ENCODE measurements at places on chromosomes 1 and 21. TPM values are rescaled to one million over a fixed set of nuclear protein-coding genes. Genes with fewer than 3 reads are reported as not detected.

DNA sequence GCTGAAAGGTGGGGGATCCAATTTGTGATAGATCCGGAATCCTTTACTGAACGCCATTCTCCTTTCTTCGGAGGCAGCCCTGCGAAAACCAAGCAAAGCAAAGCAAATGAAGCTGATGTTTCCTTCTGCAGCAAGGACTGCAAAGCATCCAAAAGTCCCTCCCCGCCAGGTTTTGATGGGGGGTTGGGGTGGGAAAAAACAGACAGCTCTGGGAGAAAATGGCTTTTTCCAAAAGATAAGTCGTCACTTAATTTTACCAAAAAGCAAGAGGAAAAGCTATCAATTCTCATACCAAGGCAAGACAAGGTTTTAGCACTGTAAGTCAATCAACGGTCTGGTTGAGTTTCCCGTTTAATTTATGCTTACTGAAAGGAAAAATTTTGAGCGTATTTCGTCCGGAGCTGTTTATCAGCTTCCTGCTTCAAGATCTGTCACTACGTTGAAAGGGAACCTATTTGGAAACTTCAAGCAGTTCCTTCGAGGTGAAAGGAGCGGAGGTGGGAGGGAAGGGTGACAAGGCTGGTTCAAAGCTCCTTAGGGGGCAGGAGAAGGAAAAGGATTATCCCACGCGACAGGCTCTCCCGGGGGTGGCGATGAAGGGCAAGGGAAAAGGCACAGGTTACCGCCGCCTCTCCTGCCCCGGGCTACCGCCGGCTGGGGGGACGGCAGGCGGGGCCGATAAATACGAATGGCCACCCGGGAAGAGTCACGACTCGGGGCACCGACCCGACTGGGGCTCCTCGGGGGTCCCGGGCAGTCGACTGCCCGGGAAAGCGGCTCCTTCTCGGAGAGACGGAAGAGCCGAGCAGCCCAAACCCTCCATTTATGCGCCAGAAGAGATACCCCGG lies 750 bp downstream of the SYNJ1 start:
- H3K27ac ChIP-seq, result peak overlapping the region; percentile 87
- DNase-seq, result peak; percentile 20
- no peaks in the 10 kb centered on the region for H3K27me3 ChIP-seq
- no peaks in the 10 kb centered on the region for H3K36me3 ChIP-seq
- peak overlapping the region; percentile 98 for H3K4me3 ChIP-seq

- no peaks in the 10 kb centered on the region for H3K4me1 ChIP-seq
- H3K27ac ChIP-seq, result no peak overlapping the region
- no peaks in the 10 kb centered on the region for H3K36me3 ChIP-seq
- DNase-seq, result no peak
- H3K4me3 ChIP-seq, result no peak overlapping the region
- no peaks in the 10 kb centered on the region for H3K27me3 ChIP-seq
Measured at GRCh38 chr1:149877211-149877946, 22.0 kb upstream of the BOLA1 start.

DNA sequence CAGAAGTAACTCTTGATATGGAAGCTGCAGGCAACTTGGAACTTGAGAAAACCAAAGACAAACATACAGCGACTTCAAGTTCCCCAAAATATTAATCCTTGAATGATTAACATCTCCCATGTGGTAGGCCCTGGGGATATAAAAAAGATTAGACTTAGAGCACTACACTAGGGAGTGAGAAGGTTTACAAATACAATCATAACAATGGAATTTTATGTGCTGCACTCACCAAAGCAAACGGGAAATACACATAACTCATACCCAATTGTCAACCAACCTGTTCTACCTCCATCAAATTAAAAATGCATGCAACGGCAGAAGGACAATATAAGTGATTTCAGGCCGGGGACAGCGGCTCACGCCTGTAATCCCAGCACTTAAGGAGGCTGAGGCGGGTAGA lies 3.7 kb downstream of the SMYD3 start:
- H3K4me3 ChIP-seq, result no peak overlapping the region
- no peak for DNase-seq
- H3K27ac ChIP-seq, result no peak overlapping the region
- no peaks in the 10 kb centered on the region for H3K27me3 ChIP-seq

DNA sequence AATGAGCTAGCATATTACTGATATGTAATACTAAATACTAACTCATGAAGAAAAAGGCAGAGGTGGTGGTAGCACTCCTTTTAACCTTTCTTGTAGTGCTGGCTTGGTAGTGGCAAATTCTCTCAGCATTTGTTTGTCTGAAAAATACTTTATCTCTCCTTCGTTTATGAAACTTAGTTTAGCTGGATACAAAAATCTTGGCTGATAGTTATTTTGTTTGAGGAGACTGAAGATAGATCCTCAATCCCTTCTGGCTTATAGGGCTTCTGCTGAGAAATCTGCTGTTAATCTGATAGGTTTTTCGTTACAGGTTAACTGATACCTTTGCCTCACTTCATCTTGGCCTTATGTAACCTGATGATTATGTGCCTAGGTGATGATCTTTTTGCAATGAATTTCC lies 87.8 kb downstream of the LYPLAL1 start:
- H3K27me3 ChIP-seq, result no peaks in the 10 kb centered on the region
- H3K27ac ChIP-seq, result no peak overlapping the region
- no peak for DNase-seq
- H3K4me3 ChIP-seq, result no peak overlapping the region
- H3K4me1 ChIP-seq, result no peaks in the 10 kb centered on the region

Gene NBPF1
- 50.3 TPM for total RNA-seq

DNA sequence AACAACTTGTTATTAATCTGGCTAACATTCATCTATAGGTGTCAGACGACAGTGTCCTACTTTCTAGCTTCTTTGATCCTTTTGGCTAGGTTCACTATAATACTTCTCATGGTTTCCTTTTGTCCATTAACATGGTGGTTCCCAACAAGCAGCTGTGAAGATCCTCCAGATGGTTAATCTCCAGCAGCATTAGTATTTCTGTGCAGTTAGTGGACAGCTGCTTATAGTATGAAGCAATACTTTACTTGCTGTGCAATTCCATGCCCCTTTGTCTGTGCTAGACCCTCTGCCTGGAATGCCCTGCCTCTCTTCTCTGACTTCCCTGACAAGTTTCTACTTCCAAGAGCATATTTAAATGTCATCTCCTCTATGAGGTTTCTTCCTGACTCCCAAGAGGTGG lies 41.7 kb upstream of the ARHGAP29 start:
- no peak overlapping the region for H3K4me3 ChIP-seq
- peak; percentile 68 for DNase-seq
- no peak overlapping the region for H3K27ac ChIP-seq
- H3K36me3 ChIP-seq, result no peaks in the 10 kb centered on the region
